ENCODE measurements at places on chromosomes 7 and 10.

- no peak overlapping the region for H3K27ac ChIP-seq
- peaks cover 12% of the 10 kb centered on the region for H3K27me3 ChIP-seq
- peaks cover 2% of the 10 kb centered on the region for H3K36me3 ChIP-seq
- H3K4me3 ChIP-seq: no peak overlapping the region
Measured at GRCh38 chr7:3089493-3089892, 45.8 kb upstream of the CARD11 start.

DNA sequence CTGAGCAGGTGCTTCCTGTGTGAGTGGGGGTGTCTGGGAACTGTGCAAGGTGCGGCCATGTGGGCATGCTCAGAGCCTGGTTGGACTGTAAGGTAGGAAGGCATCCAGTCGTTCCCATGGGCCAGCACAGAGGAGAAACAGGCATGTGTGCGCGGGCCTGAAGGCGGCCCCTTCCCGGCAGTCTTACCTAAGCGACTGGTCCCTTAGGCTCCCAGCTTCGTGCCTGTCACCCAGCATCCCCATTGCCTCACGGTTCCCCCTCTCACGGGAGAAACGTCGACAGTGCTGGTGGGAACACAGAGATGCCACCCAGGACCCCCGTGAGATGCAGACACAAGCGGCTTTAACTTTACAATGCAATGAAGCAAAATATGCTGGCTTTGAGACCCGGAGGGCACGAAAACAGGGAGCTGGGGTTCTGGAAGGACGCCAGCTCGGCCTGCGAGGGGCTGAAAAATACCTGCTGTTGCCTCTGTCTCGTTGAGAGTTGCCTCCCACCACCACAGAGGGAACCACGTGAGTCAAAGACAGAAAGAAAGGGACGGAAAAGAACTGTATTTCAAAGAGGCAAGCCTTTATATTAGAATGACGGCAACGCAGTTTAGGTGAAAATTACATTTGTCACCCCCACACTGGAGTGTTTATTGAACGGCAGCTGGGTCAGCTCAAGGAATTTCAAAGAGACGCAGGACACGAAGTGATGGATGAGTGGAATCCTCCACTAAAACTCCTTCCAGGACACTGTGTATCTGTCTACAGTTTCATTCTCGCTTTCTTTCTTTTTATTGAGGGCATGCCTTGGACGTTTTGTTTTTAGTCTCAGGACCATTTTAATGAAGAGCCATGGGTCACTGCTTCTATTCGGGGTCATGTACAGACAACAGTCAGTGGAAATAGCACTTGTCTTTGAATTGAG lies 128.4 kb downstream of the DNAJB6 start:
- H3K36me3 ChIP-seq: no peaks in the 10 kb centered on the region
- H3K27ac ChIP-seq: no peak overlapping the region
- peaks cover 24% of the 10 kb centered on the region for H3K4me1 ChIP-seq
- no peak overlapping the region for H3K4me3 ChIP-seq

DNA sequence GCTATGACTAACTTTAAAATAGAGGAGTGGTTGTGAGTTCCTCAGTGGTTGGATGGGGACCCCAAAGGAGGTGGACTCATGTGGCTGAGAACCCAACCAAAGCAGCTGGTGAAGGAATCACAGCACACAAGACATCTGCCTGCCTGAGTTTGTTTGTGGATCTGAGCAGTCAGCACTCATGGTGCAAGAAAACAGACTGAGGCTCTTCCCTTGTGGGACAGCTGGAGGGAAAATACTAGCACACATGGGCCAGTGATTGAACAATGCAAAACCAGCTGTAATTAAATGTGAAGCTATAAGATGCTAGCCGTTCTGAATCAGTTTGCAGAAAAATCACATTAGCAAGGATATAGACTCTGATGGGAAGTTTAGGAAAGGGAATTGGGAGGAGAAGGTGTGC lies 707.3 kb downstream of the GRID1 start:
- no peak overlapping the region for H3K27ac ChIP-seq
- no peak for DNase-seq
- no peaks in the 10 kb centered on the region for H3K36me3 ChIP-seq
- H3K27me3 ChIP-seq: no peaks in the 10 kb centered on the region

DNA sequence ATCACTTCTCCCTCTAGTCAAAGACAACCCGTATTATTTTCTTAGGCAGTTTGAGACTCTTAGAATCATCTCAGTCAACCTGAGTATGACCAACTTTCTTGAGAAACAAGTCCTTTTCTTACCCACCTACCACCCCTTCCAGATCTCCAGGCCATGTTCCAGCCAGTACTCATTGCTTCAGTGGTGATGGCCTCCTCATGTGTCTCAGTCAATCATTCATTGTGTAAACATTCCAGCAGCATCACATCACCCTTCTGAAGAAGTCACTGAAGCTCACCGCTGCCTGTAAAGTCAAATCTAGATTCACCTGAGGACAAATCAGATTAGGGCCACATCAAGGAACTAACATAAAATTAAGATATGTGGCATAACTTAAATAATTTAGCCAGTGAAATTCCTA lies 467.2 kb upstream of the NRP1 start:
- H3K27ac ChIP-seq: no peak overlapping the region
- H3K36me3 ChIP-seq: no peaks in the 10 kb centered on the region
- no peaks in the 10 kb centered on the region for H3K27me3 ChIP-seq
- DNase-seq: no peak

Data from activated naive CD4-positive, alpha-beta T cell treated with anti-CD3 and anti-CD28 coated beads, Interleukin-2, amount 10 ng/mL, durations not matched to agents 7 days and 5 days (primary cell).